ENCODE measurements at places on chromosomes 2 and 18.
A peak's percentile ranks its signal among the peaks of the same experiment; 100 is the strongest.

DNA sequence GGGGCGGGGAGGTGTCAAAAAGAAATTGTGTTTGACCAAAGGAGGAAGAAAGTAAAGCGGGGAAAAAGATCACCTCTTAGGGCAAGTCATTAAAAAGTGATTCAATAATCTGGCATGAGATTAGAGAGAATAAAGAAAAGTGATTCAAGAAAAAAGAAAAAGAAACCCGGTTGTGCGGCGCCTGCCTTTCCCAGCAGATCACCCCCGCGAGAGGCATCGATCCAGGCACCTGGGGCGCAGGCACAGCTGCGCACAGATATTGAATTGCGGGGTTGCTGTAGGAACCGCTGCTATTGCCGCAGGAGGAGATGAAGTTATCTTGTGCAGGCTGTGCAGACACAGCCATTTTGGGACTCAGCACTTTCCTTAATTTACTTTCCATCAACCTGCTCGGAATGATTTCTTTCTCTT is 71.2 kb downstream of the PLB1 start:
- DNase-seq = no peak

GRCh38 chr2:13508671-13509070 is 791.9 kb downstream of the TRIB2 start:
- no peak for DNase-seq

GRCh38 chr2:207423886-207424285 is 105.9 kb upstream of the CREB1 start:
- DNase-seq = no peak

DNA sequence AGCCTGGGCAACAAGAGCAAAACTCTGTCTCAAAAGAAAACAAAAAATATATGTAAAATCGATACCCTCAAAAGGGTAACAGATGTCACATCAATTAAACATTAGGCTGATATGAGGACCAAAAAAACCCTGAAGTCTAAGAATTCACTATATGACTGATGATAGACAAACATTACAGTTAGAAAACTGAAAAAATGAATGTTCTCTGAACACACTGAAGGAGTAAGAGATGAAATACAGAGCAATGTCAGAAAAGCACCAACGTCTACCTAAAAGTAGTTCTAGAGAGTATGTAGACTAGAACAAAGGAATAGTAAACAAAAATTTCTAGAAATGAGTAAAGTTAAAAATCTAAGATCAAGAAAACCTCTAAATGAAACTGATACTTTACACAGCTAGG is 81.9 kb downstream of the SLC66A3 start:
- DNase-seq = no peak

- DNase-seq = no peak
These were observed 28.1 kb downstream of the MMADHC start for GRCh38 chr2:149559341-149560068.

DNA sequence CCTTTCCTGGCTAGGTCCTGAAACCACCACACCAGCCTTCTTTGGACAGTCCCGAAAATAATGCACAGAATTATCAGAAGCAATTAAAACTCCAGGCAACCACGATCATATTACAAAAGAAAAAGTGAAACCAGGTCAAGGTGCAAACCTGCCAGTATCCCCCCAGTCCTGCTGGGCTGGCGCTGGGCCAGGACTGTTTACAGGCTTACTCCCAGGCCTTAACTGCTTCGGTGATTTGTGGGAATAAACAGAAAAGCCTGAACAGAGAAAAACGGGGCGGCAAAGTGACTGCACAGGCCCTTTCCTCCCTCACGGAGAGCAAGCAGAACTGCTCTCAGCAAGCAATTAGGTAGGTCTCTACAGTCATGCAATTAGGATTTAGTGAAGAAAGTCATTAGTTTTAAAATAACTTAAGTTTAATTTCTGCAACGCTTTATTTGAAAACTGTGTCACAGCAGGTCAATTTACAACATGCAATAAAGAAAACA is 1.3 kb downstream of the HDAC4 start:
- peak; percentile 52 for DNase-seq

DNA sequence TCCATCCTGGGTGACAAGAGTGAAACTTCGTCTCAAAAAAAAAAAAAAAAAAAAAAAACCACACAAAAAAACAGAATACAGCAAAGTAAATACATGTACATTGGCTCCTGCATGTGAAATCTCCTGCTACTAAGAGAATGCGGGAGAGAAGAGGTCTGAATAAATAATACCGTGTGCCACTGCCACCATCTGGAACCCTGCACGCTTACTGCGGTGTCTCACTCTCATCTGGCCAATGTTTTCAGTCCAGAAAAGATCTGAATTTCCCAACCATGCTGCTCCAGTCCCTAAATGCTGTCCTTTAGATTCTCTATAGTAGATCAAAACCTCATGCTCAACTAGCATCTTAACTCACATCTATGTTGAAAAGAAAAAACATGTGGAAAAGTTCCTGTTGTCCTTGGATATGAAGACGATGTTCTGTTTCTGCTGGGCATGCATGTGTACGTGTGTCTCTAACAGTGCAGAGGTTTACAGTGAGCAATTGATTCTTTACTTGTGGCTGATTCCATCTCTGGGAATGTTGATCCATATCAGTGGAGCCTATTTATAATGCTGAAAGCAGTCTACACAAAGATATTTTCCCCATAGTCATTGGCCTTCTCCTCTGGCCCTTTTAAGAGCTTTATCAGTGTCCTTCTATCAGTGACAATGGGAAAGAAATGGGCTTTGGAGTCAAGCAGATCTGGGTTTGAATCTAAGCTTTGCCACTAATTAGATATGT is 11.9 kb downstream of the STON1 start:
- no peak for DNase-seq

- DNase-seq = no peak
These were observed 135.2 kb downstream of the PRPF40A start for GRCh38 chr2:152582081-152582480.

GRCh38 chr2:71063216-71063615 is 5.2 kb upstream of the NAGK start:
- DNase-seq = no peak

DNA sequence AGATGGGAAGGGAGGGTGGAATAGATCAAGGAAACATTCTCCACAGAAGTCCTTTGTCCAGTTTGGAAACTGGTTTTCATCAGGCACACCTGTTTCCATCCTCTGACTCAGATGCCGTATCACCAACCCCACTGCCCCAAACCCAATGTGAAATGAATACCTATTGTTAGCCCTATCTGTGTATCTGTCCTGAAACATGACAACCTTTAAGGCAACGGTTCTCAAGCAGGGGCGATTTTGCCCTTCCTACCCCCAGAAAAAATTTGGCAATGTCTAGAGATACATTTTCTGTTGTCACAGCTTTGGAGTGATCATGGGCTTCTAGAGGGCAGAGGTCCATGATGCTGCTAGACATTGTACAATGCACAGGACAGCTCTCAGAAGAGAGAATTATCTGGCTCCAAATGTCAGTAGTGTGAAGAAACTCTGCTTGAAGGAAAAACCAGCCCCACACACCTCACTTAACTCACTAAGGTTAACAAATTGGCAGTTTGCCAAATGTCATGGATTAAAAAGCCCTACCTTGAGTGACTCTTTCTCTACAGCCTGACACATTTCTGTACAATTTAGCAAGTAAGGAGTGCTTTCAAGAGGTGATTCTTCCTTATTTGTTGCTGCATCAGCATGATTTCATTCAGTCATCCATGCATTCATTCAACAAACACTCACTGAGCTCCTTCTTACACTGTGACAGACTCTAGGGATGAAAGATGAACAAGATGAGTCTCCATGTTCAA is 3.4 kb downstream of the SCTR start:
- no peak for DNase-seq

DNA sequence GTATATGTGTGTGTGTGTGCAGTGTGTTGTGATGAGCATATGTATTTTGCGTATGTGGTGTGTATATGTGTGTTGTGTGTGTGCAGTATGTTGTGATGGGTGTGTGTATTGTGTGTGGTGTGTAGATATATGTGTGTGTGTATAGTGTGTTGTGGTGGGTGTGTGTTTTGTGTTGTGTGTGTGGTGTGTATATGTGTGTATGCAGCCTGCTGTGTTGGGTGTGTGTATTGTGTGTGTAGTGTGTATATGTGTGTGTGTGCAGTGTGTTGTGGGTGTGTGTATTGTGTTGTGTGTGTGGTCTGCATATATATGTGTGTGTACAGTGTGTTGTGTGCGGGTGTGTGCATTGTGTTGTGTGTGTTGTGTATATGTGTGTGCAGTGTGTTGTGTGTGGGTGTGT is 23.9 kb downstream of the ACKR3 start:
- DNase-seq = no peak

DNA sequence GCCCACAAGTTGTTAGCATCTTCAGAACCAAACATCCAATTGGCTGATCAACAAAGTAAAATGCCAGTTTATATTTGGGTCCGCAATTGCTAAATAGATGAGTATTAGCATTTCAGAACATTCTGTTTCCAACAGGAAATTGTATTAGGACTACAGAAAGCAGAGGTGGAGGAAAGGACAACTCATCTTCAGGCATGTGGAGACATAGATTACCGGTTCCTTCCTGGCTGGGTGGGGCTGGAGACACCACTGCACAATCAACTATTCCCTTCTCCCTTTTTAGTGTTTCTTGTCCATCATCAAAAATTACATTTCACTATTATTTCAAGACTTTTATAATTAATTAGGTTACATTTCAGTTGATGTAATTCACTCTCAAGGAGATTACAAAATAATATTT is 83.8 kb downstream of the ADAM23 start:
- DNase-seq = no peak

DNA sequence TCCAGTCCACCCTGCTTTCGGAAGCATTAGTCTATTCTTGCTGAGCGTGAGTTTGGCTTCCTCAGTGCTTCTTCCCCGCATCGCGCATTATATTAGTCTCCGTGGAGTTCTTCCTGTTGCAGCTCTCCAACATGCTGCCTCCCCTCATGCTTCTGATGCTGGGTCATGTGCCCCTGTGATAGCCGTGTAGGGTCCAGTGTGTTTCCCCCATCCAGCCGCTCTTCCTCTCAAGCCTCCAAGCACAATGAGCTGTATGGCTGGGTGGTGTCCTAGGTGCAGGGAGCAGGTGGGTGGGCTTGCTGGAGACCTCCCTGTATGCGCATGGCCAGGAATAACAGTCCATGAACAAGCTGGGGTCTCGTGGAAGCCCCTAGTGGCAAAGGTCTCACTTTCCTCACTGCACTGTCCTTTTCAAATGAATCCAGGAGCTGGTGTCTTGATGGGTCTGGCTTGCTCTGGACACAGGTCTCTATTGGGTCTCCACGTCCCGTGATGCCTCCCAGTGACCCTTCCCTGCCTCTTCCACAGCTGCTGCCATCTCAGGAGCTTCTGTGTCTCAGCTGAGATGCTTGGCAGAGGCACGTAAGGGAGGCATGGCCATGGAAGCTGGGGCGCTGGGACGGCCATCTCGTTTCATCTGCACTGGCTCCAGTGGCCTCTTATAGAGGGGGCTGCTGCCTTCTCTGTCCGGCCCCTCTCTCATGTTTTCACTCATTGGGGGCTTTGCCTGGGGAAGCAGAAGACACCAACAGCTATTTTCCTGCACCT is 54.8 kb upstream of the HDAC4 start:
- DNase-seq = no peak

DNA sequence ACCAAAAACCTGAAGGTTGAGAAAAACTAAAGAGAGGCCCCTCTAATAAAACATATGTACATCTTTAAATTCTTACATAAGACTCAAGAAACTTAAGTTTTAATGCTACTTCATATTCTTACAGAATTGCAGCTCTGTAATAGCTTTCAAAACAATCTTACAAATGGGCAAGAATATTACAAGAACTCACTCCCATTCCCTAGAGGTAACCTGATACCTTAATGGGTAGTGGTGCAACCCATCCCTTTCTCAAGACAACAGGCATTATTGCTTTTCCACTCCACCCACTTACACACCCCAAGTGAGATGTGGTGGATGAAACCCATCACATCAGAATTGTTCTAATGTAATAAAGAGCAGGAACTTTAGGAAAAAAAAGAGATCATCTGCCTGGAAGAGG is 103.7 kb downstream of the RBMS1 start:
- no peak for DNase-seq

GRCh38 chr18:26290385-26290784 is 64.1 kb downstream of the TAF4B start:
- no peak for DNase-seq

DNA sequence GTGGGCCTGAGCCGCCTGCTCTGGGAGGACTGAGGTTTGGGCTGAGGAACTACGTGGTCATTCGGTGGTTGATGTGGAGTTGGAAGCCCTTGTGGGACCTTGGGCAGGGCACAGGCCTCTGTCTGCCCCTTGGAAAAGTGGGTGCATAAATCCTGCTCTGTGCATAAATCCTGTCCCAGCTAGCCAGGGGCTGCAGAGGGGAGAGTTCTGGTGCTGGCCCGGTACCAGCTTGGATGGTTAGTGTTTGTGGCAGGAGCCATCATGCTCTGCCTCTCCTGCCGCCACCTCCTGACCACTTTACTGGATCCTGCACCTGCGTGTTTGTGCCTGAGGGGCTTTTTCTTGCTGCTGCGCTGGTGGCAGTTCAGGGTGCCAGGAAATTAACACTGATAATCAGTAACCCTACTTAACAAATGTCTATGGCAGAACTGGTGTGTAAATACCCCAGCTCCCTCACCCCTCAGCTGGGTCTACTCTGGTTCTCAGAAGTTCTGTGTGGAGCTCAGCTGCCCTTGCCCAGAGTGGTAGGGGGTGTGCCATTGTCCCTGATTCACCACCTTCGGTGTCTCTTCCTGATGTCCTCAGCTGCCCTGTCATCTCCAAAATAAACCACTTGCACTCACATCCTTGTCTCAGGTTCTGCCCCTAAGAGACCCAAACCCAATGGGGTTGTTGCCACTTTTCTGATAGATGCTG is 156.8 kb downstream of the GLI2 start:
- DNase-seq = no peak

GRCh38 chr2:165745916-165746315 is 48.1 kb downstream of the GALNT3 start:
- DNase-seq = no peak

GRCh38 chr2:138444411-138444810 is 57.2 kb upstream of the SPOPL start:
- DNase-seq = no peak

GRCh38 chr2:118449401-118449800 is 361.1 kb downstream of the INSIG2 start:
- no peak for DNase-seq

- no peak for DNase-seq
These were observed 19.3 kb upstream of the RBBP8 start for GRCh38 chr18:22913861-22914260.

DNA sequence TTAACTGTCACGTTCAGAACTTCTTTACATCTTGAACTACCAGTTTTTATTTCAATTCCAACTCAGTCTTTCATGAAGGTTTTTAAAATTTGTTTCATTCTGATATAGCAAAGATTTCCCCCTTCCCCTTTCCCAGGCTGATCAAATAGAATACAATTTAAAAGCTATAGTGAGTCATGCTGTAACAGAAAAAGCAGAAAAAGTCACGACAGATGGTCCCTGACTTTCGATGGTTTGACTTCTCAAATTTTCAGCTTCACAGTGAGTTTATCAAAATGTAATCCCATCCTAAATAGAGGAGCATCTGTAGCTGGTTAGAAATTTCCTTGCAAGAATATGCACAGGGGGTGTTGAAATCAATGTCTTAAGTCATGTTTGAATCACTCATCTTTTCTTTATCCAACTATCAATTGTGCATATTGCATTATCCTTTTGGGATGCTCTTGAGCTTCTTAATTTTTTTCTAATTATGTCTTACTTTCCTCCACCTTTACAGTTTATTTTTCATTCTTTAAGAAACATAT is 500.3 kb downstream of the LRP1B start:
- no peak for DNase-seq

GRCh38 chr2:72627083-72627482 is 198.8 kb downstream of the EXOC6B start:
- no peak for DNase-seq

Measured in activated naive CD4-positive, alpha-beta T cell treated with anti-CD3 and anti-CD28 coated beads, Interleukin-2, amount 50 U/mL, for 16 hours (primary cell).